ENCODE measurements at places on chromosomes 5 and 9.

- no peak for DNase-seq
Measured at GRCh38 chr9:76378367-76379073, 15.7 kb downstream of the RFK start.

- no peak for DNase-seq
Measured at GRCh38 chr5:59763541-59763940, 130.0 kb downstream of the PDE4D start.

DNA sequence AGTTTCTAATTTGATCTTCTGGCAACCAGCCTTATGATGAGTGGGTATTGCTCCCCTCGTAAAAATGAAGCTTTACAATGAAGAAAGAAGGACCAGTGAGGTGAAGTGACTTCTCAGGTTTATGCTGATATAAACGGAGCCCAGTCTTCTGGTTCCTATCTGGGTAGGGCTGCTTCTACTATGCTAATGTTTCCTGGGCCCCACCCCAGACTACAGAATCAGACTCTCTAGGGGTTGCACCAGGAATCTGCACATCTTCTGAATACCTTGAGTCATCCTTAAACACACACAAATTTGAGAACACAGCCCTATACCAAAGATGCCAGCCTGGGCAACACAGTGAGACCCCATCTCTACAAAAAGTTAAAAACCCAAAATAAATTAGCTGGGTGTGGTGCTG lies 16.2 kb downstream of the BTF3 start:
- no peak for DNase-seq

GRCh38 chr9:75845806-75846205 lies 44.7 kb upstream of the PCSK5 start:
- DNase-seq = no peak

DNA sequence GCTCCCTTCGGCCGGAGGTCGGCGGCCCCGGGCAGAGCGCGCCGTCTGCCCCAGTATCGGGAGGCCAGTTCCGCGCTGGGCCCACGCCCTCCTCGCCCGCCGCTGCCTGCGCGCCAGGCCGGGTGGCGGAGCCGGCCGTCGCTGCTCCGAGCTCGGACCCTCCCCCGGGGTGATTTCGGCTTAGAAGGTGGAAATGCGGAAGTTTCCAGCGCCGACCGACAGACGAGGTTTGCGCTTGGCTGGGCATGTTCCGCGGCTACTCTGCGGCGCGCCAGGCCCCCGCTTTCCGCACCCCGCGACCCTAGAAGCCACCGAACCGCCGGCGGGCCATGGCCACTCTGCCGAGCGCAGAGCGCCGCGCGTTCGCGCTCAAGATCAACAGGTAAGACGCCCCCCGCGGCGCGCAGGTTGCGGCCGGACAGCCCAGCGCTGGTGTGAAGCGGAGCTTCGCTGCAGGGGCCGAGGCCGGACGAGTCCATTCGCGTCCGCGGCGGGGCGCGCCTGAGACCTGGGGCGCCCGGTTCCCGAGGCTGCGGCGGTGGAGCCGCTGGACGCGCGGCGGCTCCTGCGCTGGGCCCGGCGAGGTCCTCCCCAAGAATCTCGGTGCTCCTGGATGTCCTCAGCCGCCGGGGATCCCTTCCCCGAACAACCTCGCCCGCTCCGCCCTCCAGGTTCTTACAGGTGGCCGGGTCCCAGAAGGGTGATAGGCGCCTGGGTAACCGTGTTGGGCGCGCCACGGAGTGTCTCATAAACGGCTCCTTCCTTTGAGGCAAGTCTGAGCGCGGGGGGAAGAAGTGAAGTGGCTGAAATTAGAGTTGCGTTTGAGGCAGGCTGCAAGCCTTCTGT lies at the start of gene DOCK8:
DOCK8 (plus strand) TSS at position 218 of the 846 bp plus-strand sequence; CDS start at position 330, 112 bp downstream.
- peak; percentile 1 for DNase-seq

DNA sequence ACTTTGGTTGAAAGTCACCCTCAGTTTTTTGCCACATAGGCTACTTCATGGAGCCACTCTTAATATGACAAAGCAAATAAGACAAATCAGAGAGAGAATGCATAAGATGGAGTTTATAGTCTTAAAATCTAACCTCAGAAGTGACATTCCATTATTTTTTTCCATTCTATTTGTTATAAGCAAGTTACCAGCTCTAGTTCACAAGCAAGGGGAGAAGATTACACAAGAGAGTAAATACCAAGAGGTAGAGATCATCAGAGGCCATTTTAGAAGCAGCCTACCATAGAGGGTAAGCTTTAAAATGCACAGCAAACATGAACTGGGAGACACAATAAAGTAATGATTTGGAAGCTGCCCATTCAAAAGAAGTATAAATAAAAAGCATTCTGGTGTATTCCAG lies 651.3 kb upstream of the MEF2C start:
- DNase-seq = no peak

DNA sequence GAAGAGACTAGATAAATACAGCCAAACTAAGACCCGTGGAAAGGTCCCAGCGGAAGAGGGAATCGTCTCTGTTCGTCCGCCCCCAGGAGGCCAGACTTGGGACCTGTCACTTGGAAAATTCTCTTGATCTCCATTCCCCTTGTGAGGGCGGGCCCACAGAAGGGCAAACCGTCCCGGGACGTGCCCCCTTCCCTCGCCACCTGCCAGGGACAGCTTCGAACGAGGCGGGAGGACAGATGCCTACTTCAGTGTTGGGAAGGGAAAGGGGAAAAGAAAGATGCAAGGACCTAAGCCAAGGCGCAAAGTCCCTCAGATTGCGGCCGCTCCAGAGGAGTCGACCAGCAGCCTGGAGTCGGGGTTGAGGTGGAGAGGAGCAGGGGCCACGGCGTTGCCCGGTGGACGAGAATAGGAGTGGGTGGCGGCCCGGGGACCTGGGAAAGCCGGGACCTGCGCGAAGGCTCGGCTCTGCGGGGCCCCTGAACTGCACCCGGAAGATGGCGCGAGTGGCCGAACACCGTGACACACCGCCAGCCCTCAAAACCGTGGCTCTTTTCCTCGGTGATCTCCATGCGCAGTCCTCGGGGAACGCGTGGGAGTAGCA lies 4.4 kb upstream of the EBF1 start:
- DNase-seq = no peak

DNA sequence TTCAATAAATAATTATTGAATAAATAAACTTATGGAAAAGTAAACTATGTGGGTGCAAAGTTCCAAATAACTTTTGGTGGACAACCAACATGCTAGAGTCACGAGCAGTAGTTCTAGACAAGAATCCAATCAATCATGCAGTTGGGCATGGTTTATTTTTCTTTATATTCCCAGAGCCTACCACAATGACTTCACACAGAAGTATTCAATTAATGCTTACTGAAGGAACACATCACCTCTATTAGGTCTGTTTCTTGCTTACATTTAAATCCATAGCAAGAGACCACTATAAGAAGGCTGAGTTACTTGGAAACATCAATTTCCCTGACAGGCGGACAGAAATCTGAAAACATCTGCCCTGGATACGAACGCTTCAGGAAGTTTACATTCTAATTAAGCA lies 214.2 kb downstream of the TMEM232 start:
- DNase-seq = no peak

DNA sequence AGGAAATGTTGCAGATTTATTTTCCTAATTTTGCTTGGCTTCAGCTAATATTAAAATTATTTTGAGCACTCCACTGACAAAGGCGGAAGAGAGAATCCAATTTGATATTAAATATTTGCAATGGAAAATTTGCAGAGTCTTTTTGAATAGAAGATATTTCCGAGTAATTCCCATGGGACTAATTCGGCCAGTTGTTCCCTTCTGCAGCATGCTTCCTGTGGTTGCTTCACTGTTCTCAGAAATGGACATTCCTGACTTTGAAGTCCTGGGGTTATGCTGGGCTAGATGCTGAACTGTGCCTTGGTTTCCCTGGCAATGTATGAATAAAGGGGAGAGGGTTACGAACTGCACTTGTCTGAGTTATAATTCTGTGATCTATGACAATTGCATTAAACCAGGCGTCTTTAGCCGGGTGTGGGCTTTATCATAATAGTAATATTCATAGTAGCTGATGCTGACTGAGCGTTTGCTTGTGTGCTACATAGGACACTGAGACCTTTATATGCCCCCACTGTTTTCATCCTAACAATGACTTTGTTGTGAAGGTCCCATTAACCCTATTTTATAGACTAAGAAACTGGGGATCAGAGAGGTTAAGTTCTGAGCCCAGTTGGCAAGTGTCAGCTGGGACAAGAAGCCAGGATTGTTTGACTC lies 114.5 kb upstream of the SPRY4 start:
- no peak for DNase-seq

DNA sequence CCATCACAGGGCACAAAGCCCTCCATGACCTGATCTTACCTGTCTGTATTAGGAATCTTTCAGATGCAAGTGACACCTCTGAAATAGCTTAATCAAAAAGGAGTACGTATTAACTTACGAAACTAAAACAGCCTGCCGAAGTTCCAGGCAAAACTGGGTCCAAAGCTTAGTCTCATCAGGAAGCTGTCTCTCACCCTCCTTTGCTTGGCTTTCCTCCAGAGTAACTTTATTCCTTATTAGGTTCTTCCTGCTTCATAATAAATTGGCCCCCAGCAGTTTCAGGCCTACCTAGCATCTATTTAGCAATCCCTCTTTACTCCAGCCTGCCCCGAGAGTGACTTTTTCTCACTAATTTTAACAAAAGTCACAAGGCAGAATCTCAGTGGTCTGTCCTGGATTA lies 58.4 kb upstream of the STK32A start:
- no peak for DNase-seq

DNA sequence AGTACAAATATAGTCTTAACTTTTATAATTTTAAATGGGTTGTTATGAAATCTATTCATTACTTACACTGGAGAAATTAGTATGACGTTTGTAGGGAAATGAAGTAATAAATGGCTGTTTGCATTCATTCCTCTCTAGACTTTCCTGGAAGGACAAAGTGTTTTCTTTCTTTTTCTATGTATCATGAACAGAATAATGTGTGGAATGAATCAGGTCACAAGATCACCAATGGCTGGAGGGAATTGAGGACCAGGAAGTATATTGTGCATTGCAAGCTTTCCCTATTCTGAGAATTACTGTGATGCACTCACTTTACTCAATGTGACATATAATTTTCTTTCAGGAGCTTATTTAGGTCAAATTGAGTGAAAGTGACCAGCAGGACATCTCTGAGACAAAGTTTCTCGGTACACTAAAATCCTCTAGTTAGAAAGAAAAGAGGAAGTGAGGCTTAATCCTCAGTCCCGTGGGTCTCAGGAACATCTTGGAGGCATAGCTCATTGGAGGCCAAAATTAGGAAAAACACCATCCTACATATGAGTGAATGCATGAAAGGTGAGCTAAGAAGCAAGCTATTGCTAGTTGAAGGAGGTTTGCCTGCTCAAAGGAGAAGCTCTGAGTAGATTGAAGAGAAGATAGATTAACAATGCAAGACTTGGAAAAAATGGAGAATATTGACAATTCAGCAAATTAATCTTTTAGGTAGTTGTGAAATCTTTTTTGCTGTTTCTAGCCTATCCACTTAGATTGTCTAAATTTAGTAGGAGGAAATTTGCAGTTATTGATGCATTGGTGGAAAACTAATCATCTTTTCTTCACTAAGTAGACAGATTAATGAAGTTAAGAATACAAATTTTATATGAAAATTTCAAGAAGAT lies 28.0 kb downstream of the ERAP2 start:
- DNase-seq = no peak

DNA sequence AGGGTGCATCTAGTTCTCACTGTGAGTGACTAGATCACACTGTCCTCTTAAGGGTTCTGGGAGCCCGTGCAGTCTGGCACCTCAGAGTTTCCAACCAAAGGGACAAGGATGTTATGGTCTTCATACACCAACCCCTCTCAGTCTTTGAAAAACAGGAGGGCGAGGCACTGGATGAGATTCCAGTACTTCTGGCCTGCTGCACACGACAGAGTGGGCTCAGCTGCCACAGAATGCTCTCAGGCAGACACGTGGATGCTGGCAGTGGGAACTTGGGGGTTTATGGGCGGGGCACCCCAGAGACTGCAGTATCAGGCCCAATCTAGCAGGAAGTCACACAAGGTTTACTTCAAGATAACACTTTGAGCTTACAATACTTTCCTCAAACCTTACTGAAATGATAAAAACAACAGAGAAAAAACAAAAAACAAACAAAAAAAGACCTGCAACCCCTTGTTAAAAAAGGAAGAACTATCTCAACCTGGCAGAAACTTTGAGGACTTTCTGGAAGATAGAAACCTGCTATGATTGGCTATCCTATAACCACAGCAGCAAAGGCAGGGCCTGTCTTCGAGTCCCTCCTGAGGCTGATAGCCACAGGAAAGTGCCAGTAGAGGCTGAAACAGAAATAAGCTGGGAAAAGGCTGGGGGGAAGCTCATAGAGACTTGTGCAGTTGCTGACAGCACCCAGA lies 28.3 kb upstream of the TGFBR1 start:
- DNase-seq = no peak

DNA sequence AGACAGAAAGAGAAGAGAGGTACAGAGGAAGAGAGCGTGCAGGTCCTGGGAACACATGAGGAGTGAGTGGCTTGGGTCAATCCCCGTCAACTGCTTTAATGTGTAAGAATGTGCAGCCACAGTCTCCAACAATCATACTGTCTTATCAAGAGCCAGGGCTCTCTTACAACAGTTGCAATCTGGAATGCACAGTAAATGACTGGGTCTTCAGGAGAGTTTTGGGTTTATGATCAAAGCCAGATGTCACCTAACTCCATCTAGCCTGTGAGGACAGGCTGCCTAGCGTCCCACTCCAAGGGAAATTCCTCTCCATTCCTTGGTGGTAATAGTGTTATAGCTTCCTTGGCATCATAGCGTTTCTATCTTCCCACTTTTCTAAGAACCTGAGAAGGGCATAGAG lies 75.0 kb upstream of the TRIO start:
- DNase-seq = no peak

- DNase-seq = no peak
Measured at GRCh38 chr9:28105001-28105400, 531.7 kb upstream of the C9orf72 start.

GRCh38 chr5:17401470-17402288 lies 96.4 kb upstream of the TAF11L2 start:
- DNase-seq = no peak

DNA sequence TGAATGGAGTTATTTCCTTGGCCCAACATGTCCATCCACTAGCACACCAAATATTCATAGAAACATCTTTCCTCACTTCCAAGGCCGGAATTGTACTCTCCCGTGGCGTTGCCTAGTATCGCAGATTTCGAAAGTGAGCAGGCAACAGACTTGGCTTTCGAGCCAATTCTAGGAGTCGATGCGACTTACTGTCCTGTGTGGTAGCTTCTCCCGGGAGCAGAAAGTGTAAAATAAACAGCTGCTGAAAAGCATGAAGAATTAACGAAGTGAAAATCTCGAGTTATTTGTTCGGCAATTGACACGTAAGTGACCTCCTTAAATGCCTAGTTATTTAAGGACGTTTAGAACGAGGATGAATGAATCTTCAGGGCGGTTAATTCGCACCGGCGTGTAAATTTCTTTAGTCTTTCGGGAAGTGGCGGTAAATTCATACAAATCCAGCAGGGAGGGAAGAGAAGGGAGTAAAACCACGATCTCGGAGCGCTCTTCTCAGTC lies 449 bp upstream of the PCSK5 start:
- no peak for DNase-seq
